ENCODE measurements at places on chromosomes 3 and 15.
A peak's percentile ranks its signal among the peaks of the same experiment; 100 is the strongest.

DNA sequence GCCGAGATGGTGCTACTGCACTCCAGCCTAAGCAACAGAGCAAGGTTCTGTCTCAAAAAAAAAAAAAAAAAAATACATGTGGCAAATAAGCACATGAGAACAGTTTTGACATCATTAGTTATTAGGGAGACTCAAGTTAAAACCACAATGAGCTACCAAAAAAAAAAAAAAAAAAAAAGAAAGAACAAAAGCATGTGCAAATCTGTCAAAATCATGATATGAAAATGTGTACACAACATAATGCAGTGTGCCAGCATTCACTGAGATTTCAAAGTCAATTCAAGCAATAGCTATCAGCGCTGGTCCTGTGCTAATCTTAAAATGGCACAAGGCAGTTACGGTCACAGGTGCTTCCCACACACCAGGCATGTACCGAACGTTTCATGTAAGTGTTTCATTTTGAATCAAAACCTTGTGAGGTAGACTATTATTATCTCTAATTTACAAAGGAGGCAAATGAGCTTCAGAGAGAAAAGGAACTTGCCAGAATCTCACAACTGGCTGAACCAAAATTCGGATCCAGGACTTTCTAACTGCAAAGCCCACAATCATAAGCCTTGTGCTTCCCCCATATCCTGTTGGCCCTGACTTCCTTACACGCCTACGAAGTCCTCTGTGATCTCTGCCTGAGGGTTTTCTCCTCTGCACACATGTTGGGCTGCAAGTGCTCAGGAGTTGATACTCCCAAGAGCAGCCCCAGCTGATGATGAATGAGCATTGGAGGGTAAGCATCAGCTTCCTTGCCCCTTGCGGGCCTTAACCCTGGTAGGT lies 200.1 kb upstream of the PROK2 start:
- no peak for DNase-seq

DNA sequence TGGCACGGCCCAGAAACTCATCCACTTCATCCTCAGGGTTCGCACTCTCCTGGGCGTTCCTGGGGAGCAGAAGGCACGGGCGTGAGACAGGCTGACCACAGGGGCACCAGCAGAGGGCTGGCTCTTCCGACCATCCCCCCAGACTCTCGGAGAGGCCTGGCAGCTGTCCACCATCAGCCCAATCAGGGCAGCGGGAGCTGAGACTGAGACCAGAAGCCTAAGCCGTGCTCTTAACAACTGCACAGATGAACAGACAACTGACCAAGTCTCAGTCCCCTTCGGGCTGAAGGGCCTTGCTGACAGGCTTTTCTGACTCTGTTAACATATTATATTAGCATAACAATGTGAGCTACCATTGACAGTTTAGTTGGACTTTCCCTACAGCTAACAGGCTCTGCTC lies 118.0 kb downstream of the SEC22A start:
- no peak for DNase-seq

DNA sequence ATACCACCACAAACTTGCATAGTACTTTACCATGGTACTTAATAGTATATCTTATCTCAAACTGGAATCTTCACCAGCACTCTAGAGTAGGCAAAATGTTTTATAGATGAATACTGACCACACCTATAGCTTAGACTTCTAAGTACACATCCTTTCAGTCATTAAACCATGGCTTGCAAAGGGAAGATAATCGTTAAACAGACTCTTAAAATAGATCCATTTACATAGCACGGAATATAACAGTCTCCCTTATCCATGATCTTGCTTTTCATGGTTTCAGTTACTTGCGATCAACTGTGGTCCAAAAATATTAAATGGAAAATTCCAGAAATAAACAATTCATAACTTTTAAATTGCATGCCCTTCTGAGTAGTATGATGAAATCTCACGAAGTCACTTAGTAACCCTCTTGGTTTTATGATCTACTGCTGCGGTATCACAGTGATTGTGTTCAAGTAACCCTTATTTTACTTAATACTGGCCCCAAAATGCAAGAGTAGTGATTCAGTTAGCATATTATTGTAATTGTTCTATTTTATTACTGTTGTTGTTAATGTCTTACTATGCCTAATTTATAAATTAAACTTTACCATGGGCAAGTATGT lies 111.4 kb downstream of the HERC1 start:
- DNase-seq, result no peak

DNA sequence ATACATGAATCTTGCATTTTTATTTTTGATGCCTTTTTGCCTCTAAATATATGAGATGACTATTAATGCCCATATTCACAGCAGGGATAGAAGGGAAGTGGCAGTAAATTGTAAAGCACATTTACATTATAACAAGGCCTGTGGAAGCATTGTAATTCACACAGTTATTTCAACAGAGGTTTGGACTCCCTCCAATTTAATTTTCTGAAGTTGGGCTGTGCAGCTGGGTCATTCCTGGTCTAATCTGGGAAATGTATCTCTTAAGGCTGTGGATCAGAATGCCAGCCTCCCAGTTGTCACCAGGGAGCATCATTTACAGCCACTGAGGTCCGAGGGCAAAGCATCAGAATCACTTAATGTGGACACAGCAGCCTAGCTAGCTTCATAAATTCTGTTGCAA lies 434.5 kb downstream of the MFSD1 start:
- DNase-seq, result peak; percentile 29

GRCh38 chr15:79091204-79091867 lies 756 bp upstream of the RASGRF1 start:
- DNase-seq, result no peak

- DNase-seq, result no peak
Observed at GRCh38 chr15:99146661-99147060, 41.8 kb downstream of the SYNM start.

DNA sequence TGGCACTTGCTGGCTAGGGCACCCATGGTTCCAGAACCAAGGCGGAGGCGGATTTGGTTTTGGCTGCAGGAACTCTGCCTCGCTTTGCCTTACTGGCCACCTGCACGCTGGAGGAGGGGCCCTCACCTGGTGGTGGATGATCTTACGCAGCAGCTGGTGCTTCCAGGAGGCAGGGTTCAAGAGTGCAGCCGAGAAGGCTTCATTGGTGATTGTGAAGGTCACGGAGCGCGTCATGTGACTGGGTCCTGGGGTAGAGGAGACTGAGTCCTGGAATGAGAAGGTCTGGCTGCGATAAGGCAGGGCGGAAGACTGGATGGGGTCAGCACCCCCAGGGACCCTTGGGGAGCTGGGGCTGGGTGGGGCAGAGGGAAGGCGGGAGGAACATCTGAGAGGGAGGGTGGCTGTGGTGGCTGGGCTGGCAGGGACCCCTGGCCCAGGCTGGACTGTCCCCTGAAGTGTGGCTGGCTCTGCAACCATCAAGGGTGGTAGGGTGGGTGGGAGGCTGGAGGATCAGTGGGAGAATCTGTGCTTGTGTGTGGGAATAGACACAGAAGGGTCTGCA lies 25.8 kb upstream of the GOLGA6C start:
- DNase-seq, result no peak

DNA sequence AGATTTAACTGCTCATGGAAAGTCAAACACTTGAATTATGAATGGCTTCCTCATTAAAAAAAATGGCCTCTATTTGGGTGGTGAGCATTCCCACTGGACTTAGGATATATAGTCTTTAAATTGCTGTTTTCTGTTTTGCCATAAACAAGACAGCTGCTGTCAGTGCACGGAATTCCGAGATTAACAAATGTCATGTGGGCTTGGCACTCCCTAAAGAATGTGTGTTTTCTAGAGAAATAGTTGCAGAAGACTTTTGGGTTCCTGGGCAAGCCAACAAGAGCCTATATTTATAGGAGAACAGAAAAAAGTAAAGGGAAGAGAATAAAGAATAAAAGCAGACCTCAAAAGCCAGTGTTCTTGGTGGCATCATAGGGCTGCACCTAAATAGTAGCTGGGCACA lies 13.6 kb upstream of the TFG start:
- DNase-seq, result no peak

- DNase-seq, result no peak
Observed at GRCh38 chr15:74384881-74385643, 17.6 kb upstream of the CYP11A1 start.

- no peak for DNase-seq
Observed at GRCh38 chr3:197801891-197802778, 11.1 kb downstream of the LRCH3 start.

- DNase-seq, result no peak
Observed at GRCh38 chr3:10283638-10284037, 9.1 kb downstream of the GHRL start.

DNA sequence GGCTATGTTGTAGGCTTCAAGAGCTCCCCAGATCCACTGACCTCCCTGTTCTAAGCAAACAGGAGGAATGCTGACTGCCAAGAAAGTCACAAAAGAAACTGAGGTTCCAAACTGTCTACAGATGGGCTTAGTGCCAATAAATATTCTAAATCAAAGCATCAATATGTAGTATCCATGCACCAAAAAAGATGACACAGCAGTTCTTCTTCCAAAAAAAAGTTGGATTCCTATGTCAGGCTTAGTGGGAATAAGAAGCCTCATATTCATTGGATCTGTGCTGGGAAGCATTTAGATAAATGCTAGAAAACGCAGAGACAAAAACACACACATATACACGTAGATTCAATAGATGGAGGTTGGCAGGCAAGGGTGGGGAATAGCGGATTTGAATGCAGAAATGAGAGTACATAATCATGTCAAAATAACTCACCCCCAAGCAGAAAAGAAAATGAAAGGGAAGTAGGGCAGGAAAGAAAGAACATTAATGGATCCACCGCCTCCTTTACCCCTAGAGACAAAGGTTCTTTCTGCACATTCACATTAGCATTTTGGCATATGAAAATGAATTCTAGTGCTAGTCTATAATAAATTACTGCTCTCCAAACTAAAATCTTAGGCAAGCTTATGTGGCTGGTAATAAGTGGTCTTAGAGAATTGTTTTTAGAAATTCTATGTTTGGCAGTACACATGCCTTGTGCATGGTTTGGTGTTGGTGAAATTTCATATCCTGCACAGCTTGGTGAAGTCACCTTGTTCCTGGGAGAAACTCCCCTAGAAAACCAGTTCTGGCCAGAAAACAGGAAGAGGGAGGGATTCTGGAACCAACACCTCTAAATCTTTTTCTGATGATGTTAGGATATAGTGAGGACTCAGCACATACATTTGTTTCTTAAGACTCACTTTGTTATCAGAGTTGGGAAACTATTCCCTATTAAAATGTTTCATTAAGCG lies 283.4 kb downstream of the LSAMP start:
- no peak for DNase-seq

GRCh38 chr3:190155752-190156151 lies 35.1 kb upstream of the P3H2 start:
- no peak for DNase-seq

- no peak for DNase-seq
Observed at GRCh38 chr15:81981908-81982307, 63.9 kb downstream of the MEX3B start.

DNA sequence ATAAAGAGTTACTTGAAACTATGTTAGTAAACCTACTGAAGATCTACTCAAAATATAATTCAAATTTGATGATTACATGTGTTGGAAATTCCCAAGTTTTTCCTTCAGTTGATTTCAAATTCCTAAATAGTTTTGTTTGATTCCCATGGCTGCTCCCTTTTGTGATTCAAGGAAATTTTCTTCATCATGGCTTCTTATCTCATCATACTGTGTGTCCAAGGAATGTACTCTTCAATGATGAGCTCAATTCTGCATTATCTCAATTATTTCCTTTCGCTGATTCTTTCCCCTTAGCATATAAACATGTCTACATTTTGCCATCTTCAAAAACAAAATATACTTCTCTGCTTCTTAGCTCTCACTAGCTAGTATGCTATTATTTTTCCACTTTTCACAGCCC lies 460.4 kb upstream of the NAALADL2 start:
- no peak for DNase-seq

- no peak for DNase-seq
Observed at GRCh38 chr15:59965741-59966140, 38.4 kb upstream of the FOXB1 start.

GRCh38 chr15:96093063-96093462 lies 237.4 kb upstream of the NR2F2 start:
- no peak for DNase-seq

GRCh38 chr3:11713171-11713570 lies 69.5 kb upstream of the VGLL4 start:
- no peak for DNase-seq

- DNase-seq, result no peak
Observed at GRCh38 chr15:88894819-88895767, at the start of gene HAPLN3. Gene HAPLN3, minus strand, starts transcription at chr15:88895544. Its CDS starts 8,246 bp downstream, at chr15:88887298.

- no peak for DNase-seq
Observed at GRCh38 chr3:81622395-81622794, 139.1 kb downstream of the GBE1 start.

GRCh38 chr15:29055876-29056275 lies 170.1 kb downstream of the APBA2 start:
- no peak for DNase-seq

DNA sequence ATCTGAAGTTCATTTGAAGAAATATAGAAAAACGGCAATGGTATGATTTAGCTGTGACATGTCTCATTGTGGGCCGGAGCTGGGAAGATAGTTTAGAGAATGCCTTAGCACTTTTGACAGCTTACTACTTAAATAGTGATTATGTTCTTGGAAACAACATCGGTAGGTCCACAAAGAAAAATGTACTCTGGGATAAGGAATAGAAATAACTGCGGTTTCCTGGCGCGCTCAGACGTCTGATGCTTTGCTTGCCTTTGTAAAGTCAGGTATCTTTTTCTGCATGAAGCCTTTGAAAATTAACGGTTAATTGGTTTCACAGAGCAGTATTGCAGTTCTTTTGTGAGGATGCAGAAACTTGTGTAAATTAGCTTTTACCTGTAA lies 1.4 kb downstream of the USP3 start:
- peak; percentile 40 for DNase-seq

Measured in NCI-H1417 (cell line).